Smooth muscle cell of the pulmonary artery (primary cell): ENCODE measurements at places on chromosomes 12 and 14. TPM values are rescaled to one million over a fixed set of nuclear protein-coding genes. Genes with fewer than 3 reads are reported as not detected.

Gene AICDA
- total RNA-seq = not detected in 2 replicates

Gene FGF6
- not detected in 2 replicates for total RNA-seq

Gene CIDEB
- 1.6 and 2.3 TPM in 2 replicates for total RNA-seq

Gene KRT80
- total RNA-seq = 0.65 and 0.83 TPM in 2 replicates

Gene GDF3
- total RNA-seq = not detected in 2 replicates

Gene C12orf54
- not detected in 2 replicates for total RNA-seq

Gene PAPLN
- 2.5 and 3.2 TPM in 2 replicates for total RNA-seq

Gene DEPDC4
- total RNA-seq = 0.46 and 1.1 TPM in 2 replicates

Gene ZC3H14
- 59.0 and 60.4 TPM in 2 replicates for total RNA-seq

Gene SPTB
- total RNA-seq = 0.13 TPM in 1 of 2 replicates, not detected in the other
